ENCODE measurements at places on chromosomes 7 and 10.

- no peak for DNase-seq
These were observed 14.9 kb upstream of the FAM3C start for GRCh38 chr7:121410829-121411596.

- no peak for DNase-seq
These were observed 305.4 kb upstream of the CELF2 start for GRCh38 chr10:10712155-10712704.

DNA sequence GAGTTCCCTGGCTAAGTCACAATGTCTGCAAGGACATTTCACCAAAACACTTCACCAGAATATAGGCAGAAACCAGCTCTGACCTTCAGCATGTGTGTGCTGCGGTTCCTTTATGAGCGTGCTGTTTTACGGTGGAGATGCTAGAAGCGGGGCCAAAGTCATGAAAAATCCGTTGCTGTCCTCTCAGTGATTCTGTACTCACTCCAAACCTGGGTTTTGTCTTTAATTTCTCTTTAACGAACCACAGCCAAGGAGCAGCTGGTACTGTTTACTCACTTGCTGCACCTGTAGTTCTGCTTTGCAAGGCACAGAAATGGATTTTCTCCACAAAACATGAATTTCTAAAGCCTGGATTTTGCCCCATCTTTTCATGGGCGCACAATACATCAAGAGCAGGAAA, 639.9 kb downstream of the PHTF2 start:
- no peak for DNase-seq

DNA sequence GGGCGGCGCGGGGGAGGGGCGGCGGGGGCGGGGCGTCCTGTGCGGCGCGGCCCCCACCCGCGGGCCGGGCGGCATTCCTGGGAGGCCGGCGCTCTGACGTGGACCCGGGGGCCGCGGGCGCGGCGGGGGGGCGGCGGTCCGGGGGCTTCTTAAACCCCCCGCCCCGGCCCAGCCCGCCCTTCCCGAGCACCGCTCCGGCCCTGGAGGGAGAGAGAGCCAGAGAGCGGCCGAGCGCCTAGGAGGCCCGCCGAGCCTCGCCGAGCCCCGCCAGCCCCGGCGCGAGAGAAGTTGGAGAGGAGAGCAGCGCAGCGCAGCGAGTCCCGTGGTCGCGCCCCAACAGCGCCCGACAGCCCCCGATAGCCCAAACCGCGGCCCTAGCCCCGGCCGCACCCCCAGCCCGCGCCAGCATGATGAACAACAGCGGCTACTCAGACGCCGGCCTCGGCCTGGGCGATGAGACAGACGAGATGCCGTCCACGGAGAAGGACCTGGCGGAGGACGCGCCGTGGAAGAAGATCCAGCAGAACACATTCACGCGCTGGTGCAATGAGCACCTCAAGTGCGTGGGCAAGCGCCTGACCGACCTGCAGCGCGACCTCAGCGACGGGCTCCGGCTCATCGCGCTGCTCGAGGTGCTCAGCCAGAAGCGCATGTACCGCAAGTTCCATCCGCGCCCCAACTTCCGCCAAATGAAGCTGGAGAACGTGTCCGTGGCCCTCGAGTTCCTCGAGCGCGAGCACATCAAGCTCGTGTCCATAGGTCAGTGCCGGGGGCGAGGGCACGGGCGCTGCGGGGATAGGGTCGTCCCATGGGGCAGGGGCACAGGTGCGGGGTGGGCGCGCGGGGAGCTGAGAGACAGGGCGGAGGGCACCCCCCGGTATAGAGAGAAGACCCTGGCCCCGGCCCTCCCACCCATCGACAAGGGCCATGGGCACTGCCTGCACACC, at the start of gene FLNC:
Gene FLNC (plus strand): TSS at position 176 of the 947 bp plus-strand sequence. CDS start 232 bp downstream, at position 408.
- peak; percentile 47 for DNase-seq

DNA sequence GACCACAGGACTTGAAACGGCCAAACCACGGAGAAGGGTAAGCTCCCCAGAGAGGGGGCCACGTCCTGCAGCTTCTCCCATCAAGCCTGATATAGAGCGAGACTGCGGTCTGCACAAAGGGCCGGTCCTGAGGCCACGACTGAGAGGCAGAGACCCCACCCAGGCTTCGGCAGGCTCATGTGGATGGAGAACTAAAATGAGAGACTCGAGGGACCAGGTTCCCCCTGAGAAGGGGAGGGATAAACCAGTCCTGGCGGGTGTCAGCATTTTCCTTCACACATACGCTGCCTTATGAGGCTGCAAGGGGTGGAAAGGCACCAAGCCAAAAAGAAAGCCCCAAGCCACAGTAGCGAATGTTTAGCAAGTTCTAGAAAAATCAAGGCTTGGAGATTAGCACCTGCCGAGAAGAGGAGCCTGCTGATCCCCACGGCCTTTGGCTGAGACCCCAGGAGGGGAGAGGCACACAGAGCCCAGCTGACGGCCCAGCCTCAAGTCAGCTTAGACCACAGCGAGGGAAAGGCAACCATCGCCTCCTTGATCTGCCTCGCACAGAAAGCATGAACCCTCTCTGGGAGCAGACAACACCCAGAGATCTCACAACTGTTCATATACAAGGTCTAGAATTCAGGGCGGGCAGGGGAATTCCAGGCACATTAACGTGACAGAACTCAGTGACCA, 92.6 kb upstream of the RNF32 start:
- no peak for DNase-seq

DNA sequence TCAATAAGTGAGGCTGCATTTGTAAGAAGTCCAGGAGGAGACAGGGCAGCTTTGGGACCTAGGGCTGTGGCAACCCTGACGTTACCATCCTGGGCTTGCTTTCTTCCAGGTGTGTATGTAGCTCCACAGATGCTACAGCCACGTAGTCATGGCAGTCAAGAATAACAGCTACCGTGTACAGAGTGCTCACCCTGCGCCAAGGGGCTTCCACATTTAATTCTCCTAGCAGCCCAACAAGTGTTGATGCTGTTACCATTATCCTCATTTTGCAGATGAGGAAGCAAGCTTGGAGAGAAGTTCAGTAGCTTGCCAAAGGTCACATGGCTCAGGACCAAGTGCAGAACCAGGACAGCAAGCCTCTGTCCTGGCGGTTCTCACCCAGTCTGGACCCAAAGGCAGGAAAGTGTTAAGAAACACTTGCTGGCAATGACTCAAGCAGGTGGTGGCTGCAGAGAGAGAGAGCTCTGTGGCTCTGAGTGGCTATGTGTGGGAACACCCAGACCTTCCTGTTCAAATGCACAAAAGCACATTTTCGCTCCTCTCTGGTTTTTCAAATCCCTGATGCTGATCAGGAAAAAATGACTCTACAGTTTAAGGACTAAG, 89.8 kb downstream of the CREM start:
- peak; percentile 59 for DNase-seq

GRCh38 chr10:114307731-114308130, 68.7 kb downstream of the VWA2 start:
- DNase-seq = no peak

DNA sequence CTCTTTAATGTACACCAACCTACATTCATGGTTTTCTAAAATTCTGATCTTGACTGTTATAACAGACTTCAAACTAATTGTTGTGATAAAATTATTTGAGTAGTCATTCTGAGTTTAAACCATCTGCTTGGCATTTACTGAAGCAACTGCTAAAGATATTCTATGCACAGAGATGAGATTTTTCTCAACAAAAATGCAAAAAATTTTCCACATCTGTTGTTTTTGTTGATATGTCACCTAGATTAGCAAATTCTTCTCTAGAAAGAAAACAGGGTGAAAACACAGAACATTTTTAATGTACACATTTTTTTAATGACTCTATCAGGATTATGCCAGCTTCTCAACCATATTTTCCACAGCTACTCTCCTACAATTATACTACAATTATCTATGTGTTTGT, 42.7 kb downstream of the ARHGAP12 start:
- DNase-seq = no peak

- DNase-seq = no peak
These were observed 224.2 kb upstream of the LYZL1 start for GRCh38 chr10:29064680-29065079.

DNA sequence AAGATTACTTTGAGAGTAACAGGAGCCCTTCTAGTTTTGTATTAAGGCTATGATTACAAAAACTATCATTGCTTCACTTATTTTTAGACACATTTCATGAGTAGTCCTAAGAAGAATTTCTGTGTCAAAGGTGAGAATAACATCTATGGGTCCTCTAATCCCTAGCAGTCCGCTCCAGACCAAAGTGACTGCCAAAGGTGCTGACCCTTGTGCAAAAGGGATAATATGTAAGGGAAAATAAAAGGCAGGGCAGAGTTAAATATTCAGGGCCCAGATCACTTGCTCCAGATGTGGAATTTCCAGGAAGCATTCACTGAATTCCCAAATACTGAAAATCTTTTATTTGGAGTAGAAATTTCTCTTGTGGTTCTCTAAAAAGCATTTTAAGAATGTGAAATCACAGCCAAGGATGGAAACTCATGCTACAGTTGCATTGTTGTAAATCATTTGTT, 29.3 kb downstream of the RHOBTB1 start:
- DNase-seq = no peak

GRCh38 chr10:119301397-119301796, 94.0 kb downstream of the GRK5 start:
- peak; percentile 32 for DNase-seq

GRCh38 chr7:127392182-127392565, 334 bp downstream of the ZNF800 start:
- DNase-seq = peak; percentile 51

- DNase-seq = no peak
These were observed 78.1 kb upstream of the GLI3 start for GRCh38 chr7:42315103-42315502.

- no peak for DNase-seq
These were observed 1.7 kb downstream of the RAMP3 start for GRCh38 chr7:45159296-45159695.

GRCh38 chr7:151273651-151274390, 25.3 kb upstream of the SMARCD3 start:
- DNase-seq = peak; percentile 61

DNA sequence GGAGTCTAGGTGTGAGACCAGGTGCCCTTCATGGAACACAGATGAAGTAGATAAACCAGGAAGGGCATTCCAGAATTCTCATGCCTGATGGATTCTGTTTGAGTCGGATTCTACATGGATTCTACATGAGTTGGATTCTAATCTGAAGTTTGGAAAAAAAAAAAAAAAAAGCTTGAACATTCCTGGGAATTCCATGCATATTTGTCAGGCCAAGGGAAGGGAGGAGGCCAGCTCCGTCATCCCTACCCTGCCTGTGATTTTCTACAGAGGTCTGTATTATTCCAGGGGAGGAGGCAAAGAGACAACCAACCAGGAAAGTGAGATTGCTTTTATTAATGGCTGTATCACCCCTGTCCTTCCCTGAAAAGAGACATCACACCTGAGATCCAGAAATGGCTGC, 27.8 kb upstream of the EBLN1 start:
- no peak for DNase-seq

GRCh38 chr7:45080958-45081669, 7.7 kb downstream of the NACAD start:
- DNase-seq = no peak

GRCh38 chr10:44862006-44862751, 49.0 kb upstream of the TMEM72 start:
- DNase-seq = no peak

DNA sequence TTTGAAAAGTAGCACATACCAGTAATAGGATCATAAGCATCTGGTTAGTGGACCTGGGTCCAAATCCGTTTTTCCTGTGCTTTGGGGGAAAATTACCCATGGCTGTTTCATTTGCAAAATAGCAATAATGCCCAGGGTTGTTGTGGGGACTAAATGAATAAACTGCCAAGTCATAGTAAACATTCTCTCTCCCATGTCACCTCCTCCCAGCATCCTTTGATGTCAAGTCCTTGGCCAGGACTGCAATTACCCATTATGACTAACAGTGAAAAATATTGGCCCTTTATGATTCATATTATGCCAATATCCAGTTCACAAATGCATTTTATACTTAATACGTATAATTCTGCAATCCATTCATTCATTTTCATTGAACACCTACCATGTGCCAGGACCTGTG, 23.0 kb downstream of the TOMM7 start:
- DNase-seq = no peak

- no peak for DNase-seq
These were observed 4.7 kb downstream of the MICALL2 start for GRCh38 chr7:1454542-1454941.

DNA sequence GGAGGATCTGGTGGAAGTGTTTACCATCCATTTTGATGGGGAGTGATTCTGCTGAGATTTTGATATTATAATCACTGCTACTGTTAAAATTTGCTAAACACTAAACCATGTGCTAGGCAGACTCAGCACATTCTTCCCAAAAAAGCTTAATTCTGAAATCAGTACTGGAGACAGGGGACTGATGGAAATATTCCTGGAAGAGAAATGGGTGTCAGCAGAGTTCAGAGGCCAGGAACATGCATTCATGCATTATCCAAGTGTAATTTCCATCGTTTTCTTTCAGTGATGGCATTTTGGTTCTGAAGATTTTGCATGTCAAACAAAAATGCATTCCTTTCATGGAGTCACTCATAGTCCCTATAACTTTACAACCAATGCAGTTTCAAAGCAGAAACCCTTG, 79.0 kb downstream of the CDCA7L start:
- DNase-seq = no peak

GRCh38 chr10:118725886-118726500, 28.8 kb downstream of the CACUL1 start:
- no peak for DNase-seq

DNA sequence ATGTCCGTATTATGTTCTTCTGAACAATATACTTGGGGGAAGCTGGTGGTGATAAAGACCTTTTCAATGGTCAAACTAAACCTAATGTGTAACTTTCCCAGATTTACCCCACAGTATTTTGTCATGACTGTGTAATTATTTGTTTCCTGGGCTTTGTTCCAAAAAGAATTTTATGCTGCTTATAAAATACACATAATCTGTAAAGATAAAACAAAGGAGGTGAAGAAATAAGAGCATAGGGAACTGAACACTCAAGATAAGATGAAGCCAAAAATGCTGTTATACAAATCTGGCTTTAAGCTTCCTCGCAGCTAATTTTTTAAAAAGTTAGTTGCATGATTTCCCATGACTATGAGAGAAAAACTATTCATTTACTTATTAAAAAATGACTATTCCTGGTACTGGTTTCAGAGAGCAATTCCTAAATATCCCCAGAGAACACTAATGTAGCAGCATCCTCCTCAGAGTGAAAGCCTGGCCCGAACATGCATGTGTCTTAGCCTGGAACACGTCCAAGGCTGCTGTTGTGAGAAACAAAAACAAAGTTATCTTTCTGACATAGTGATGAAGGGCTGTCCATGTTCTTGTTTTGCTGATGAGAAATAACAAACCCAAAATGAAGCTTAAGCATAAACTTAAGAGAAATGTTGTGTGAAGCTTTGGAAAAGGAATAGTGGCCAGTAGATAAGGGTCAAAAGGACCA, 33.9 kb downstream of the MALSU1 start:
- DNase-seq = no peak

- DNase-seq = no peak
These were observed 93.8 kb downstream of the MAPK8 start for GRCh38 chr10:48400129-48400849.

DNA sequence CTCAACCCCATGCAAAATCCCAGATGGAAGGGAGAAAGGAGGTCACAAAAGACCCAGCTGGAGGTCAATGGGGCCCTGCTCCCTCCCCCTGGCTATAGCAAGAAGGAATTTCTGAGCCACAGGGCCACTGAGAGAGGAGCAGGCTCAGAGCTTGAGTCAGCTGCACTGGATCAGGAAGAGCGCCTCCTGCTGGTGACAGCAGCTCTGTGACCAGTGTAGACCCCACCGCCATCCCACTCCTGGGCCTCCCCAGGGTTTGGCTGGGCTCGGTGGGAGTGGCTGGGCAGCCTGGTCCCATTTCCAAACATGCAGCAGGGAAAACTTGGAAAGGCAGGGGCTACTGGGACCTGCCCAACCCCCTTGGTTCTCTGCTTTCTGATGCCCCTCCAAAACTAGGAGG, 31.5 kb upstream of the PRLHR start:
- DNase-seq = no peak

Data from CD14-positive monocyte (primary cell).